Activated CD4-positive, alpha-beta T cell treated with anti-CD3 and anti-CD28 coated beads, Interleukin-2, amount 50 U/mL, for 24 hours (primary cell): ENCODE measurements at places on chromosomes 2 and 18.

GRCh38 chr2:199335502-199335901, 122.2 kb downstream of the SATB2 start:
- DNase-seq: no peak

GRCh38 chr18:6414723-6415417, at the start of gene L3MBTL4:
Gene L3MBTL4 (minus strand): TSS chr18:6414911. CDS start chr18:6311625, 103,286 bp downstream.
- DNase-seq: no peak

GRCh38 chr18:67794521-67794920, 278.0 kb upstream of the DSEL start:
- DNase-seq: no peak

DNA sequence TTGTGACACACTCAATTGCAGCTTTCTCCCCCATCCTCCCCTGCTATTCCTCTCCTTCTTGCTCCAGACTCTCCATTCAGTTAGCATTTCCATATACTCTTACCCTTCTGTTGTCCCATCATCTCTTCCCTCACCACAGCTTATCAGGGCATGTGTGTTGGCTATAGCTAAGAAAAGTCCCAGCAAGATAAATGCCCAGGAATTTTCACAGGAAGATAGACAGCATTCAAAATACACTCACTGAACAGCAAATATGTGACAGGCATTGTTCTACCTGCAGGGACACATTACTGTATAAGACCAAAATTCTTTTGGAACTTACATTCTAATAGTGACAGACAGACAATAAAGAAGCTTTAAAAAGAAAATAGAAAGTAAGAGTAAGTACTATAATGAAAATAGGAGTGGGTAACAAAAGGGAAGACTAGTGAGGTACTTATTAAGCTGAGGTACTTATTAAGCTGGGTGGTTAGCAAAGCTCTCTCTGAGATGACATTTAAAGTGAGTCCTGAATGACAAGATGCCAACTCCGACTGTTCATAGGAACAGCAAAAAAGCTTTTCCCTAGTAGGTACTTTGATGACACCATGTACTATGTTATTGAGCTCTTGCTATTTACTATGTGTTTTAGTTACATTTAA, 86.2 kb downstream of the CHN1 start:
- DNase-seq: no peak

DNA sequence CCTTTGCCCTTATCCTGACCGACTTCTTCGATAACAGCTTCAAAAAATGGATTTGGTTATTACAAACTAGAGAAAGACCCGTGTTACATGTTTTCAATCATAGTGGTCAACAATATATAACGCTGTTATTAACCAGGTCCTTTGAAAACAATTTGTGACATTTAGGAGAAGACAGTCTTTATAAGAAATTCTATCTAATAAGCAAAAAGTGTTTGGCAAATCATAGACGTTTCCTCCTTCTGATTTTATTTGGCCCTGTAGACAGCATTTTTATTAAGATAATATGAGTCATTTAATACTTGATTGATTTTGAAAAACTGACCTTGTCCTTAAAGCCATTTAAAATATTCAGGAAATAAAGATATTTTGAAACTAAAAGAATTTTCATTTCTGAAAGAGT, 160.5 kb upstream of the DAPL1 start:
- no peak for DNase-seq
